ENCODE measurements at places on chromosomes 6 and 20.
A peak's percentile ranks its signal among the peaks of the same experiment; 100 is the strongest.

GRCh38 chr6:109453594-109454495 is 1.7 kb downstream of the MICAL1 start:
- DNase-seq = no peak

GRCh38 chr6:155778336-155778735 is 322.7 kb upstream of the NOX3 start:
- no peak for DNase-seq

DNA sequence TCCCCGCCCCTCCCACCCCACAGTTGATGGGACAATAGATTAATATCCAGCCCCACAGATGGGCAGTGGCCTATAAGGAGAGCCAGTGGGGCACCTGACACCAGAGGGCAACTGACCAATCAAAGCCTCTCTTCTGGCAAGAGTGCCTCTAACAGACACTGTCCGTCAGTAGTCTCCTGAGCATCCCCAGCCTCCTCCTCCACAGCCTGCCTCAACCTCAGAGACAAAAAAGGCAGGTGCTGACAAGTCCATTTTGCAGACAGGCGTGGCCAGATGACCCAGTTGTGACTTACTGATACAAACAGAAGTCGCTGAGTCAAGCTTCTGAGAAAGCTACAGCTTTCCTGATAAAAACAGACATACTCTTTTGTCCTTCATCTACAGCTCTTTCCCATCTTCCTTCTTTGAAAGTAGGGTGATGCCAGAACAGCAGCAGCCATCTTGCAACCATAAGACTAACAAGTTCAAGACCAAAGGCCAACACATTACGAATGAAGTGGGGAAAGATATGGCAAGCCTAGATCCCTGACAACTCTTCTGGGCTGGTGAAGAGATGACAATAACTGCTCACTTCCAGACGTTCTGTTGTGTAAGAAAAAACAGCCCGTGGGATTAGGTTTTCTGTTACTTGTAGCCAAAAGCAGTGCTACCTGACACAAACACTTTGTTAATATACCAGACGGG is 12.3 kb downstream of the PPIL1 start:
- no peak for DNase-seq

GRCh38 chr6:96923400-96923799 is 1.1 kb upstream of the KLHL32 start:
- no peak for DNase-seq

- DNase-seq = peak; percentile 47
Measured at GRCh38 chr6:32087574-32088486, 21.3 kb downstream of the TNXB start.

DNA sequence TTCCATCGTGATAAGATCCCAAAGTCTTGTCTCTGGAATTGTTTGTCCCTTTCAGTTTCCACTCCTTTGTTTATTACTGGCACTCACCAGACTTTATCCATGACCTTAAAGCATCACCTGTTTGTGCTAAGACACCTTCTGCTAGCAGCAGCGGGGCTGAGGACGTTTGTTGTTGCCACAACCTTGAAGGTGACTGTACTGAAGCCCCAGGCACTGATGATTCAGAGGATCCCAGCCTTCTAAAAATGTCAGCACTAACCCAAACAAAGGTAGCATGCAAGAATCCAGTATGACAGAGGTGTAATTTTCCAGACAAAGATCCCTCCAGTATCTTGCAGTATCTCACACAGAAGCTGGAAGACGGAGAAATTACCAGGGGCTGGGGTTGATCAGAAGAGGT is 28.9 kb upstream of the SMIM8 start:
- no peak for DNase-seq

DNA sequence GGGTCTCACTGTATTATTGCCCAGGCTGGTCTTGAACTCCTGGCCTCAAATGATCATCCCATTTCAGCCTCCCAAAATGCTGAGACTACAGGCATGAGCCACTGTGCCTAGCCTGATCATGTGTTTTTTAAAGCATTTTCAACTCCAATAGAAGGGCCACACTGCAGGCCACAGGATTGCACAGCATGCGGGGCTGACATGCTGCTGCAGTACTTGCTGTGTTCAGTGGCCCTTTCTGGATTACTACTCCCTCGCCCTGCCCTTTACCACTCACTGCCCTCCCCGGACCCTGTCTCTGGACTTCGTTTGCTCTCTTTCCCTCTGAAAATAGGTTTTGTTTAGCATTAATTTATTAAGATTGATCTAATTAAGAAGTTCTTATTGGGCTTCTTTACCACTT is 37.3 kb downstream of the HECA start:
- DNase-seq = no peak

DNA sequence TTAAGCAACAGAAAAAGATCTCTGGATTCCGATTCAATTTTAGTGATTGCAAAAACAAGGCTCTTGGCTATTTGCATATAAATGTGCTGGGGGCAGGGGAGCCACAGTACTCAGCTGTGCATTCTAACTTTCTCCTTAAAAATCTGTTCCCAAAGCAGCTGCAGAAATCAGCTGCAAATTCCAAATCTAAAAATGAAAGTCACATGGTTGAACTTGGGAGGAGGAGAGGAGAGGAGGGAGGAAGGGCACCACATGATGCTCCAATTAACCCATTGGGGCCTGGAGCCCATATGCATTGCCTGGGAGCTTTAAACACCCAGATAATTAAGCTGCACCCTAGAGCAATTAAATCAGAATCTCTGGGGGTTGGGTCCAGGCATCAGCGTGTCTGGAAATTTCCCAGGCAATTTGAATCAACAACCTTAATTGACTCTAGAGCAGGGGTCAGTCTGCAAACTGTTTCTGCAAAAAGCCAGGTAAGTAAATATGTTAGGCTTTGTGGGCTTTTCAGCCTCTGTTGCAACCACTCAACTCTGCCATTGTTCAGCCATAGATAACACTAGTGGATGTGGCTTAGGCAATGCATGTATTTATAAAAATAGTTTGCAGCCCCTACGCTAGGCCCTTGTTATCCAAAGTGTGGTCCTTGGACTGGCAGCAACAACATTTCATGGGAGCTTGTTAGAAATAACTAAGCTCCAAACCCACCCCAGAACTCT is 508.1 kb downstream of the KIF16B start:
- DNase-seq = no peak

DNA sequence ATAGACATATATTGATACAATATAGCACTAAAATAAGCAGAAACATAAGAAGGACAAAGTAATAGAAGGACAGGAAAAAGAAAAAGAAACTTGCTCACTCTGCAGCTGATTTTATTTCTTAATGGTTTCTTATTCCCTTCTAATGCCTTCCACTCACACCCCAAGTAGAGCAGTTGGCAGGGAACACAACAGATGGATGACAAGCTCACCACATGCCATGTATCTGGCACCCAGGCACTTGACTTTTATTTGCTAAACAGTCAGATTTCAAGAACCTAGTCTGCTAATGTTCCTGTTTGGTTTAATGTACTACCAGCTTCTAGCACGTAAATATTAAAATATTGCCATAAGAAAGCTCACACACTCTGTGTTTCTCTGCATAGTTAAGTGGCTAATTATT is 87.1 kb downstream of the COL19A1 start:
- DNase-seq = no peak

DNA sequence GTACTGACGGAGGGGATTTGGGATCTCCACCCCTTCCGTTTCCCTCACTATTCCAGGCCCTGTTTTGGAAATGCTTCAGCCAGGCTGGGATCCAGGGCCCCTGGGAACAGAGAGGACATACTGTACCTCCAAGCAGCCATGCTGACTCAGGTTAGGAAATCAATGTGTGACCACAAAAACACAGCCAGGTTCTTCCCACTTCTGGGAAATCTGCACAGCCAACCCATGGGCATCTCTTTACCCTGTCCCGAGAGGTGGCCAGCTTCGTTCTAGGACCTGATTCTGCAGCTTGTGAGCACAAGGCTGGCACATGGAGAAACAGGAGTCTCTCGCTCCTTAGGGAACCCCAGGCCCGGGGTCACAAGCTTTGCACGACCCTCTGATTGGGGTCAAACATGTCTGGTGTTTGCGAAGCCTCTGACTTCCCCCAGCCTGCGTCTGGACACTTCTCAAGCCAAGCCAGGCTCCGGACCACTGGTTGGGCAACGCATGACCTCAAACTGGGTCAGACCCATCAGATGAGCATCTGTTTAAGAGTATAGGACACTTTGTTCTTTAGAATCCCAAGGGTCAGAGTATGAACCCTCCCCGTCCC is 8.3 kb upstream of the TTPAL start:
- DNase-seq = no peak

DNA sequence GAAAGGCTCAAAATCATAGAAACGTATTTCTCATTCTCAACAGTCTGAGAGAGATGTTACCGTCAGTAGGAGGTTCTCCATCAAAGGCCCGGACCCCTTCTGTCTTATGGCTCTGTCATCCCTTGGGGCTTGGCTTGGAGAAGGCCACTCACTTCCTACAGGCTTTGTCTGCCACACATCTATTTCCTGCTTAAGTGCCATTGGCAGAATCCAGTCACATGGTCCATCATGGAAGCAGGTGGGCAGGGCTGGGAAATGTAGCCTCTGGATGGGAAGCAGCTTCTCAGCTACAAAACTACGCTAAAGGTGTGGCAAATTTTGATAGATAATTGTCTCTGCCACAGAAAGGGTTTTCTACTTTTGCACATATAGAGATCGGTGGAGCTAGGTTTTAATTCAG is 12.6 kb upstream of the ZFP64 start:
- no peak for DNase-seq

DNA sequence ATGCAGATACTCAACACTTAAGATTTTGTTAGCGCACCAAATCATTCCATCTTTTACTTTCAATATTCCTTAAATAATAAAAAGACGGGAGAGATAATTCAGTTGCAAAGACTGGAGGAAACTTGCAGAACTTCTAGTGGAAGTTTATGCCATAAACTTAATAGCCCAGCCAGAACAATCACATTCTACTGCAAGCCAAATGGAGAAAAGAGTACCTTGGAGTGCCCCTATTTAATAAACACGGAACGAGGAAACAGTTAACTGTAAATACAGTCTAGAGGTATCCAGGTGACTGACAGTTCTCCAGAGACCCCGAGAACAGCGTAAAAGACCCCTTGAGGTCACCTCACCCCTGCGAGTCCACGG is 635 bp downstream of the SLC35B3 start:
- DNase-seq = no peak

GRCh38 chr6:33696548-33697518 is 14.7 kb downstream of the UQCC2 start:
- no peak for DNase-seq

- DNase-seq = no peak
Measured at GRCh38 chr6:149872233-149872632, 8.1 kb upstream of the LRP11 start.

DNA sequence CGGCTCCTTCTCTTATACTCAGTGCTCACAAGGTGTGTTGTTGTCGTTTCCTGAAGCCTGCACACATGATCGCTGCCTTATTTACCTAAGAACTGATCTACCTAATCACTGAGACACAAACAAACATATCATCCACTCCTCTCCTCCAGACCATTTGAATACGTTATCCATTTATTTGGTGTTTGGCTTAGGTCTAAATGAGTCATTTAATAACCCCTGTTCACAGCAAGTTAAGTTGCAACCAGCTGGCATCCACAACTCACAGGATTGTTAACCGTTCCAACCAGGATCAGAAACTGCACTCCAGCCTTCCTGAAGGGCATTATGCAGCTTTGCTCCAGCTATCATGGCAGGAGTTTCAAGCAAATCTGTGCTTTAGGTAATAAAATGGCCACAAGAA is 511.1 kb upstream of the MAP3K7 start:
- DNase-seq = no peak

DNA sequence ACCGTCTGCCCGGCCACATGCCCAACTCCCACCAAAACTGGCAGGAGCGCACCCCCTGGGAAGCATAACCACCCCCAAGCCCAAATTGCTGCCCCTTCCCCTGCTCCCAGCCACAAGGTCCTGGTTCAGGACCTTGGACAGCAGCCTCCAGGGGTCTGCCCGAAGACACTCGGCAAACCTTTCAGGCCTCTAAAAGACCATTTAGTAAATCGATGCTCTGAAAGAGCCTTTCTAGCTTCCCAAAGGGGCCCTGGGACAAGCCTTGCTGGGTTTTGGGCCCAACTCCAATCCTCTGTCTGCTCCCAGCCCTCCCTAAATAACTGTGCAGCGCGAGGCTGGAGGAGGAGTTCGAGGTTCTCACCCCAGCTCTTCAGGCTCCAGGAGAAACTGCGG is 30.5 kb downstream of the GRM4 start:
- no peak for DNase-seq

GRCh38 chr6:69784595-69785377 is 12.0 kb downstream of the LMBRD1 start:
- DNase-seq = no peak
